ENCODE measurements at places on chromosomes 3 and 15.

- DNase-seq: no peak
Measured at GRCh38 chr3:134594331-134594741, 56.5 kb downstream of the KY start.

- DNase-seq: no peak
Measured at GRCh38 chr3:21835264-21835663, 84.3 kb upstream of the ZNF385D start.

DNA sequence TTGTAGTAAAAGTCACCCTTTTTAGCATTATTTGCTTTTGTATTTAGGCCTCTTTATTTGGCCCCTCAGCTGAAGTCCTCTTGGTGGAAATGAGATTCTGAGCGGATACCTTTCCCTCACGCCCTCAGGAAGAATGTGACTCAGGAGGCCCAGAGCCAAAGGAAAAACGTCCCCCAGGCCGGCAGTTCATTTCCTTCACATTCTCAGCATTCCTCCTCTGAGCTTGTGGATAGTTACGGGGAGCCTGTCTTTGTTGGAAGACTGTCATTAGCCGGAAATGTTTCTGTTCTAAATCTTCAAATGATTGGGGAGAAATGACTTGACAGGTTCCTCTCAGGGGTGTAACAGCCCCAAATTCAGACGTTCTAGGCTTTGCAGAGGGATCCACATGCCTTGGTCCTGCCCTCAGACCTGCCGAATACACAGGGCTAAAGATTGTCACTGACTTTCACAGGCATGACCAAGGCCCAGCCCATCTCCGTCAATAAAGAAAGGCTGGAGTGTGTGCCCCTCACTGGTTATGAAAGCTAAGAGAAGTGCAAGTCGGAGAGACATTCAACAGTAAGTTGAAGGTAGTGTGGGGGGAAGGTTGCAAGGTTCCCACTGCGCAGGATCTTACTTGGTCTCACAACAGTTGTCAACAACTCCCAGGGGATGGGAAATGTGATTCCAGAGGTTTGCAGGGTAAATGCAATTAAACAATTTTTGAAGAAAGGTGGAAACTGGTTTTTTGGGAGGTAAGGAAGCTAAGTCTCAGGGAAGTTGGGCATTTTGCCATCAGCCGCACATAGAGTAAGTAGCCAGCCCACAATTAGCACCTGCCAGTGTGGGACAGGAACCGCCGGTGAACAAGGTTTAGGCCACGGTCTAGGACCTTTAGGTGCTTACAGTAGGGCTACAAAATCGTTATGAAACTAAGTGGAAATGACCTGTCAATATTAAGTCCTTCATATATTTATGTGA is 39.7 kb upstream of the MYZAP start:
- DNase-seq: no peak

DNA sequence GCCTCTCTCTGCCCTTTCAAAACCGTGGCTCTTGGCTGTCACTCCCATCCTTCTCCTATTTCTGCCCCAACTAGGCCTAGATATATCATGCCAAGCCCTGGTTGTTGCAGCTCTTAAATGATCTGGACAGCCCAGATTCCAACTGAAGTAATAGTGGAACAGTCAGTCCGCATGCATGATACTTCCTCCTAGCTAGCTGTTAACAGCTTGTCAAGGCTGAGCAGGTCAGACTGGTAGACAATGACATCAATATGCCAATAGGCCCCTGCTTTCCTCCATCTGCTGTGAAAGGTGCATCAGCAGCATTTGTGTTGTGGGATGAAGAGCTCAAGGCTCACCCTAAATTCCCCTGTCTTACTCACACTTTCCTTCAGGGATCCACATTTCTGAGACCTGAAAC is 527.7 kb upstream of the TGFBR2 start:
- DNase-seq: no peak

DNA sequence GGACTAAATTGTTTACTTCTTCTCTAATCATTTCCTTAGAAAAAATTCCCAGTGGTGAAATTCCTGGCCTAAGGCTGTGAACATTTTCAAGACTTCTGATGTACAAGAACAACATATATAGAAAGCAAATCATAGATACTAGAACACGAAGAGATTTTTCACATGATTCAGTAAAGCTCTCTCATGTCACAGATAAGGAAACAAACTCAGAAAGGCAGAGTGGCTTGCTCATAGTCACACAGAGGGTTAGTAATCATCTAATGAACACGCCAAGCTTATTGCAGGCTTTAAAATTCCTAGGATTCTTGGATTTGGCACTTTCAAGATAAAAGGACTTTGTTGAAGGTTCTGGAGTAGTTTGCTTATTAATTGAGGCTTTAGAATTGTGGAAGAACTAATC is 26.2 kb downstream of the CRTAP start:
- DNase-seq: no peak

DNA sequence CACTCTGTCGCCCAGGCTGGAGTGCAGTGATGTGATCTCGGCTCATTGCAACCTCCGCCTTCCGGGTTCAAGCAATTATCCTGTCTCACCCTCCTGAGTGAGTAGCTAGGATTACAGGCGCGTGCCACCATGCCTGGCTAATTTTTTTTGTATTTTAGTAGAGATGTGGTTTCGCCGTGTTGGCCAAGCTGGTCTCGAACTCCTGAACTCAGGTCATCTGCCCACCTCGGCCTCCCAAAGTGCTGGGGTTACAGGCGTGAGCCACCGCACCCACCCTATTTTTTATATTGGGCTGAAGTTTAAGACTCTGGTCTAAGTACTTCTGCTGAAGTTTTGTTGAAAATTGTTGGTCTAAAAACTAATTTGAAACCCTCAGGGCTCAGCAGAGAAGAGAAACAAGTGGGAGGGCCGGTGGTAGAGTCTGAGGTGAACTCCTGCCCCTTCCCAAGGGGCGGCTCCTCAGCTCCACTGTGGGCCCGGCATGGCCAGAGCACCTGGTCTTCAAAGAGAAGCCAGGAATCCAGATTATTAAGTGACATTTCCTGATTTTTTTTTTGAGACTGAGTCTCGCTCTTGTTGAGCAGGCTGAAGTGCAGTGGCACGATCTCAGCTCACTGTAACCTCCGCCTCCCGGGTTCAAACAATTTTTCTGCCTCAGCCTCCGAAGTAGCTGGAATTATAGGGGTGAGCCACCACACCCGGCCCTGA is 4.0 kb downstream of the HDAC11 start:
- peak; percentile 36 for DNase-seq
